ENCODE measurements at places on chromosomes 1 and 21.

GRCh38 chr1:52558941-52559340, 6.0 kb upstream of the TUT4 start:
- DNase-seq, result no peak

DNA sequence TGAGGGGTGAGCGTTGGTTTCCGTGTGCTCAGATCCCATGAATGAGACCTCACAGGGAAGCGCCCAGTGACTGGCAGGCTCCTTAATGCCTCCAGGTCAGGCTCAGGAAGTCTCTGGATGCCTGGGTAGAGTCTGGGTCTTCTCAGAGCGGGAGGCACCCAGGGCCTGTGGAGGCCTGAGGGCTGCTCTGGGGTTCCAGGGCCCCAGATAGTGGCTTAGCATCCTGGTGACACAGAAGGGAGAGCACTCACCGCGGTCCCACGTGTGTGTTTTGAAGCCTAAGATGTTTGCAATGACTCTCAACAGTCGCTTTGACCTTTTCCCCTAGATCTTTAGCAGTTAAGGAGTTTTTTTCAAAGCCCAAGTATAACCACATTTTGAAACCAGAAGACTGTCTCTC, 25.0 kb downstream of the PRMT2 start:
- no peak for DNase-seq

DNA sequence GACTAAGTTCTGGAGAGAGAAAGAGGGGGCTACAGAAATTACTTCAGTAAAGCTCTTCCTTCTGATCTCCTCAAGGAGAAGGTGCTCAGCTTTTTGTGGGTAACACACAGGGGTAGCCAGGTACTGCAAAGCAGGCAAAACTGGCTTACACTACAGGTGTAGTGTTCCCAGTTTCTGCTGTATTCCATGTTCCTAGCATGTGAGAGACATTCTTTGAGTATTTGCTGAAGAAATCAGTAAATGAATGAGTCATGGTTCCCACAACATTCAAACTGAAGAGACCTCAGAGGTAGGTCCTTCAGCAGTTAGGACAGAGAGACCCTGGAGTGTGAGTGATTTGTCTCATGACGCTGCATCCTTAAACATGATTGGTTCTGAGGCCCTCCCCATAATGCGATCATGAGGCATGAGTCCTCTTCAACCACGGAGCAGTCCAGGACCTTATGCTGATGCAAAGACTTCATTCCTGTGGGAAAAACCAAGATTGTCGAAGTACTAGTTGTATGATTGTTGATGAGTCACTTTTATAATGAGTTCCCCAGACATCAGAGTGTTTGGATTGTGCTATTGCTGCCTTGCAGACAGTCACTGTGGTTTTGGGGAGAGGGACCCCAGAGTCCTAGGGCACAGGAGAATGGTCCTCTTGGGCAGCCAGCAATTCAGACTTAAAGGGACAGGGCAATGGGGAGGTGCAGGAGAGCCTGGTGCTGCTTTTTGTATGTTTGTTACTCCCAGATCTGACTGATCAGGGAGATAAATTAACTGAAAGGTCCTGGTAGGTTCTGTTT, 2.7 kb upstream of the OR10J4 start:
- DNase-seq, result peak; percentile 4

DNA sequence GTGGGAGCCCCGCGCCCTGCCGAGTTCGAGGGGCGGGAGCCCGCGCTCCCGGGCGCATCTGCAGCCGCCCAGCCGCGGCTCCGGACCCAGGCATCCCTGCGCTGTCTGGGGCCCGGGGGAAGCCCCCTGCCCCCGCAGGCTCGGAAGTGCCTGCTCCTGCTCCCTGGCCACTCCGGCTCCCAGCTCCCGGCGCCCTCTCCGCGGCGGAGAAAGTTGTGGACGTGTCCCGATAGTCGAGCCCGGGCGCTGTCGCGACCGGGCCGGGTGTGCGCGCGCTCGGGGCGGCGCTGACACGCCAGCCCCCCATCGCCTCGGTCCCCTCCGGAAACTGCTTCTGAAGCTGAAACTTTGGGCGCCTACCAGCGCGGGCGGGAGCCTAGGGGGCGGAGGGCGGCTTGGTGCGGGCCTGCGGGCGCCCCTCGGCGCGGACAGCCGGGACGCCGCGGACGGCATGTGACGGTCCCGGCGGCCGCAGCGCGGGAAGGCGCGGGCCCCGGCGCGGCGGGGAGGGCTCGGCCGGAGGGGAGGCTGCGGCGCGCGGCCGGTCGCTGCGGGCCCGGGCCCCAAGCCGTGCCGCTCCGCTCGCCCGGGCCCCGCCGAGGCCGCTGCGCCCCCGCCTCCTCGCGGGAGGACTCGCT, 515 bp downstream of the MAN1C1 start:
- no peak for DNase-seq

DNA sequence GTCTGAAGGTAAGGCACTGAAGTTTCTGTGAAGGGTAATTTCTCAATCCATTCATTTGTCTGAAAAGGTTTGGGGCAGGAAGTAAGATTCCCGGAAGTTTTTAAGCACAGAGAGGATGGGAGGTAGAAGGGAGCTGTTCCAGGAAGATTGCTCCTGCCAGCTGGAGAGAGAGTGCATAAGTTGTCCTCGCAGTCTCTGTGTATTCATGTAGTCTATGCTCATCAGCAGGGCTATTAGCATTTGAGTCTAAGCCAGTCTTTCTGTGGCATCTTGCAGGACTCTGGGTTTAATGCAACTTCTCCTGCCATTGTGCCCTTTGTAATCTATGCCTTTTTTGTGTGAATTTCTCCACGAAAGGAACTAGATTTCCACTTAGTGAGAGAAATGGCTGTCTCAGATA, 140.8 kb upstream of the FGGY start:
- no peak for DNase-seq

- peak; percentile 21 for DNase-seq
Observed at GRCh38 chr1:202501281-202501680, 152.8 kb downstream of the PPP1R12B start.

- no peak for DNase-seq
Observed at GRCh38 chr1:212629450-212630157, 21.0 kb downstream of the ATF3 start.

DNA sequence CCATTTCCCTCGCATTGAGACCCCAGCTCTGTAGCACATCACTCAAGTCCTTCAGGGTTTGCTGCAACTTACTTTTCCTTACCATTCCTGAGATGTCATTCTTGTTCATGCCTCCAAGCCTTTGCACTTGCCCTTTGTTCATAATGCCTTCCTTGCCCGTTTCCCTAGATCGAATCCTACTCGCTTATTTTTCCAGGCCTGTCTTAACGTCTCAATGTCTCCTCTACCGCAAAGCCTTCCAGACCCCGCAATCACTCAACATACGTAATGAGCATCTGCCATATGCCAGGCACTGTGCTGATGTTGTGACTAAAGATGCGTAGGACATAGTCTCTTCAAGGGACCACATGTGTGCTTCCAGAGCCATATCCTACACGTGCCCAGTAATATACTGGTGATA, 31.1 kb upstream of the CNIH3 start:
- DNase-seq, result no peak

DNA sequence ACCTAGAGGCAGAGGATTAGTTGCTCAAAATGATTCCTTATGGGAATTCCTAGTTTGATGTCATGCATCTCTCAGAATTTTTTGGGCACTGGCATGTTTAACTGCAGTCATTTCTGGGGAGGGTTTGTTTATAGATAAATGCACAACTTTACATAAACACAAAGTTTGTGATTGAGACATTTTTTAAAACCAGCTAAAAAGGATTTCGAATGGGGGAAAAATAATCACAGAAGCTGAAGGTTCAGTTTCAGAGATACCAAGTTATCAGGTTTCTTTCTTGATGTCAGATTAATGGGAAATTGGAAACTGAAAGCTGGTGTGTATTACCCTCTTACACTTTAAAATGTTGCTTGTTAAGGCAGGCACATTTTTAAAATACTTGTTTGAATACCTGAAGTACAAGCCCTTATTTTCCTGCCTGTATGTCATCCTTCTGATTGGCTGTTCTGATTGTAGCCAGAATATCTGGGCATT, 72.1 kb downstream of the DISP1 start:
- no peak for DNase-seq

- DNase-seq, result no peak
Observed at GRCh38 chr21:45835301-45836267, 146.0 kb upstream of the COL6A1 start.

DNA sequence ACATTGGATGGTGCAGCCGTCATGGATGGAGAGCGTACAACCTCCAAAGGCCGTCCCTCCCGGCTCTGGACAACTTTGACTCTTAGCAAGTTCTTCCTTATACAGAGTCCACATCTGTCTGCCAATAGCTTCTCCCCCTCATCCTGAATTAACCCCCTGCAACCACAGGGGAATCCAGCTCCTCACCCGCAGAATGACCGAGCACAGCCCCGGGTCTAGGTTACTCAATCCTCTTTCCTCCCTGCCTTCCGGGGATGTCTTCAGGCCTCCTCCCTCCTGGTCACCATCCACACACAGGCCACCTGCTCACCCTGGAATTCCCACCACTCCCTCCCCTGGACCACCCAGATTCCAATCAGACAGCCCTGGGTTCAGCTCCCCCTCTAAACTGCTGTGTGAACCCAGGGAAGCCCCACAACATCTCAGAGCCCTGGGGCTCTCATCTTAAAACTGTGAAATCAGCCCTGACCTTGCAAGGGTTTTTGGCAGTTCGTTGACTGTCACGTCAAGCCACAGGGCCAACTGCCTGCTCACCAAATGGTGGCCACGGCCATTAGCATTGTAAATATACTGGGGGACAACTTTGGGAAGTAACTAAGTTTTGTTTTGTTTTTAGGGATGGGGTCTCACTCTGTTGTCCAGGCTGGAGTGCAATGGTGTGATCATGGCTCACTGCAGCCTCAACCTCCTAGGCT, 54.2 kb downstream of the HSPG2 start:
- no peak for DNase-seq

- no peak for DNase-seq
Observed at GRCh38 chr1:2890221-2890850, 88.8 kb upstream of the TTC34 start.

DNA sequence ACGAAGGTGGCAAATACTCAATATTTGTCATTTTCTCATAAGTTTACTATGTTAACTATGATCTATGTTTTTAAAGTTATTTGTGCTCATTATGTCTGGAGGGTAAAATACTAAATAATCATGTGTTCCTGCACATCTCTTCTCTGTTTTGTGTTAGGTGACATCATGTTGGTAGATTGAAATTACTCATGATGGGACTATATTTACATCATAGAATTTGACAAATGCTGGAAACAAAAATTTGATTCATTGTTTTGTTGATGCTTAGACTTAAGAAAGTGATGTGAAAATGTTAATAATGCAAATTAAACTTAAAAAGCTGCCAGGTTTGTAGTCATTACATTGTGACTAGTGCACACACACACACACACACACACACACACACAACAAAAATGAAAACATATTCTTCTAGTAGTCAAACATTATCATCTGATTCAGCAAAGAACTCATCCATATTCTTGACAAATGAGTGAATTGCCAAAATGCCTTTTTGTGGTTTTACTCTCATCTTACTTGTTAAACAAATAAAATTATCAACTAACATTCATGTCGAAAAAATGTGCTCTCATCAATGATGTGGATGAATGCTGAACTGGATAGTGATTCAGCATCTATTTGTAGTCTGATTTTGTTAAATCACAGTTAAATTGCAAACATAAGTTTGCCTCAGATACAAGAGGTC, 870.7 kb downstream of the BRINP3 start:
- peak; percentile 28 for DNase-seq

DNA sequence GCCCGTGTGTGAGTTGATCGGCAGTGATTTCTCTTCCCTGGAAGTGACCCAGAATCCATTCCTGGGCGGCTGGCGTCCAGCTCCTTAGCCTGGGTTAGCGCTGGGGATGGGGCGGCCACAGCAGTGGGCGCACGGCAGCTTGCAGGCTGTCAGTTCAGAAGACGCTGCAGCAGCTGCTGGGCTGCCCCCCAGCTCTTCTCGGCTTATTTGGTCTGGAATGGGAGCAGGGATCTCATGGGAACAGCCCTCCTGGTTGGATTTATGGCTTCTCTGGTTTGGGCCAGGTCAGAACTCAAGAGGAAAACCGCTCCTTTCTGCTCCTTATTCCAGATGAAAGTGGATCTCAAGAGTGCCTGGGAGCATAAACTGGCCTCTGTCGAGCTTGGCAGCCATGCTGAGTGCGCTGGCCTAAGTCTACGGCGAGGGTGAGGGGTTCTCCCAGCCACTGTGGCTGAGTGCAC, 148.2 kb downstream of the PRDM16 start:
- no peak for DNase-seq

- DNase-seq, result peak; percentile 67
Observed at GRCh38 chr1:211698161-211699026, 23.0 kb upstream of the NEK2 start.

- DNase-seq, result peak; percentile 69
Observed at GRCh38 chr1:219385787-219386427, 212.2 kb downstream of the LYPLAL1 start.

DNA sequence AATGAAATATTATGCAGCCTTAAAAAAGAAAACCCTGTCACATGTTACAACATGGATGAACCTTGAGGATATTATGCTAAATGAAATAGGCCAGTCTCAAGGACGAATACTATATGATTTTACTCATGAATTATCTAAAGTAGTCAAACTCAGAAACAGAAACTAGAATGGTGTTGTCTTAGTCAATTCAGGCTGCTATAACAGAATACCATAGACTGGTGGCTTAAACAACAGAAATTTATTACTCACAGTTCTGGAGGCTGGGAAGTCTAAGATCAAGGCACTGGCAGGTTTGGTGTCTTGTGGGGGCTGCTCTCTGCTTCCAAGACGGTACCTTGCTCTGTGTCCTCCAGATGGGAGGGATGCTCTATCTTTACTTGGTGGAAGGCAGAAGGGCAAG, 113.8 kb upstream of the DNAH14 start:
- DNase-seq, result no peak

DNA sequence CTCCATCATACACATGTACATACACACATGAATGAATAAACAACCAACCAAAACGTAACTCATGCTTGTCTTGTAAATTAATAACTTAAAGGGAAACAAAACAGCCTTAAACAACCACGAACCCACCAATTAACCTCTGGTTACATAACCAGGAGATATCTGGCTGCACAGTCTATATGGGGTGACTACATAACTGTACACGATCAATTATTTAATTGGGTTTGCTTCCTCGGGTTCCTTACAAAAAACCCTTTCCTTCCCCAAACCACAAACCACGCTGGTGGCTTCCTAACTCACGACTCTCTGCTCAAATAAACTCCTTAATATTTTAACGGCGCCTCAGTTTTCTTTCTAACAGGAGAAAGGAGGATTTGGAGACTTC, 744 bp downstream of the ZNF670 start:
- peak; percentile 10 for DNase-seq

- no peak for DNase-seq
Observed at GRCh38 chr1:118986555-118987467, 1.3 kb downstream of the TBX15 start.

DNA sequence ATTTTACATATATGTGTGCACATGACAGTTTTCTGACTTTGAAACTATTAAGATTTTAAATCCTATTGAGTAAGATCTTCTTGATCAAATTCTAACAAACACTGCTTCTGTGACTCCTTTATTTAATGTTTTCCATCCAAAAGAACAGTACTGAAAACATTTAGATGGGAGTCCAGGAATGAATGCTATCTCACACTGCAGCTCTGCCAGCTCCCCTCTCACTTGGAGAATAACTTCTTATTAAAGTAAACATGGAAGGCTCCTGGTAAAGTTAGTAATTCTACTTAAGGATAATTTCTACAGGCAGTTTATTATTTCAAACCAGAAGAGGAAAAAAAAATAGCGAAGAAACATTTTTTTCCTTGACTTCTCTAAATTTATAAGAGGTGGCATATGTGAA, 349.1 kb downstream of the DPYD start:
- DNase-seq, result no peak

Data from RWPE1 (cell line).